ENCODE measurements at places on chromosomes 5 and 9.

GRCh38 chr9:114150608-114151007, 4.7 kb upstream of the COL27A1 start:
- DNase-seq = no peak

DNA sequence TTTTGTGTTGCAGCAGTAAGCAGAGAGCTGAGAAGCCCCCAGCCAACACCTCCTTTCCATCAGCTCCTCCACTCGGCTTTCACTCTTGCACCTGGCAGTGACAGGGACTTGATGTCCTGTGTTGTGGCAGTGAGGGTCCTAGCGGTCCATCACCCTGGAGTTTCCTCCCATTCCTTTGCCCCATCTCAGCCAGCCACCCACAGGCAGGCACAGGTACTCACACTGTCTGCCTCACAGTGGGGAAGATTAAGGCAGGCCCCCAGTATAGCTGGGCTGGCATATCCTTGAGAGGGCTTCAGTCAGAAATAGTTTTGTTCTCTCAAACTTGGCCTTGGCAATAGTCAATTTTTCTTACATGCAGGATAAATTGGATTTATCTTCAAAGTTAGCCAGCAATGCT, 362.7 kb downstream of the GADD45G start:
- DNase-seq = no peak

- DNase-seq = no peak
Measured at GRCh38 chr9:27351438-27351837, 54.5 kb upstream of the EQTN start.

DNA sequence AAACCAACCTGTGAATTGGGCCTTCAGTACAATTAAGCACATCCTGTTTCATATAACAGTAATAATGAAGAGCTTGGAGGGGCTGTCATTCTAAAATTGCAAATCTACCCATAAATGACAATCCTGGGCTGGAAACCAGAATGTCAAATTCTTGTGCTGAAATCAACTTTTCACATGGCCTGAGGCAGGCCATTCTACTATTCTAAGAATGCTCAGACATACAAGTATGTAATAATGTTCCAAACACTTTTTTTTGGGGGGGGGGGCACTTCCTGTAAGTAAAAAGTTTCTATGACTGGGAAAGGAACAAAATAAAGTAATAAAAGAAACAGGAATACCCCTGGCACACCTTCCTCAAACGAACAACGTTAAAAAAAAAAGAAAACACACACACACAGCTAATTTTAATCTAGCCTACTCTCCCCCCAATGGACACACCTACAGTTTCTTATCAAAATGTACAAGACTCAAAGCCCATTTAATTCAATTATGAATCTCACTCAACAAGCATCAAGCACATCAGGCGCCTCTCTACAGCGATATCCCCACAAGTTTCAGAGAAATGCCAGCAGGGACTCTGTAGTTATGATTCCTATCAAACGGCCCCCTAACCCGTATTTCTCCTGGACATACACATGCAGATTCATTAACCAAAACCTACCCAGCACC, 1.4 kb downstream of the ETF1 start:
- no peak for DNase-seq

- DNase-seq = no peak
Measured at GRCh38 chr5:178058321-178059012, 54.9 kb upstream of the N4BP3 start.

DNA sequence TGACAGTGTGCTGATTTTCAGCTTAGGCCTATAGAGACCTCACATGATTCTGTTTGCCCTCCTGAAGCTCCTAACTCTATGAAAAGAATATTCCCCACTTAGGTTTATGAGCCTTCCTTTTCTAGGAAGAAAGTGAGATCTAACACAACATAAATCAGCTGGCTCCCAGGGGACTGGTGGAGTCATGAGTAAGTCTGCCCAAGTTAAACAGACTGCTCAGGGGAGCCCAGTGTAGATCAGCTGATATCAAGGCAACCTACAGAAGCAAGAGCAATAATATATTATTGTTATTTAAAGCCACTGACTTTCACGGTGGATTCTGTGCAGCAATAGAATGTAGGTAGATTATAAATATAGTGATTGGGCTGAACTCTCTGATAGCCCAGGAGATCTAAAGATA, 1978.6 kb upstream of the CDH6 start:
- DNase-seq = no peak

DNA sequence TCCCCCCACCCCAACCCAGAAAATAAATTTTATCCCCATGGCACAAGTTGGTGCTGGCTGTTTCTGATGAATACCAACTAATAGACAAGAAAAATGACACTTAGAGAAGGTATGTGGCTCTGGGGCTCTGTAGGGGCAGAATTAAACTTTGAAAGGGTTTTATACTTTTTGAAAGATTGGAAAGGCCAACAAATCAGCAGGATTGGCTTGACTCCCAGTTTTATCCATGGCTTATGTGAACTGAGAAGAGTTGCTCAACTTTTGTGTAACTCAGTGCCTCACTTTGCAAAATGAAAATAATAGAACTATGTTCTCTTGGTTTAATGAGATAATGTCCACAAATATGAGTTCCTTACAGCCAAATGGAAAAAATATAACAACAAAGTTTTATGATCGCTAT, 288.9 kb upstream of the KIF2A start:
- no peak for DNase-seq

GRCh38 chr9:133715866-133716563, 22.1 kb downstream of the SARDH start:
- no peak for DNase-seq

DNA sequence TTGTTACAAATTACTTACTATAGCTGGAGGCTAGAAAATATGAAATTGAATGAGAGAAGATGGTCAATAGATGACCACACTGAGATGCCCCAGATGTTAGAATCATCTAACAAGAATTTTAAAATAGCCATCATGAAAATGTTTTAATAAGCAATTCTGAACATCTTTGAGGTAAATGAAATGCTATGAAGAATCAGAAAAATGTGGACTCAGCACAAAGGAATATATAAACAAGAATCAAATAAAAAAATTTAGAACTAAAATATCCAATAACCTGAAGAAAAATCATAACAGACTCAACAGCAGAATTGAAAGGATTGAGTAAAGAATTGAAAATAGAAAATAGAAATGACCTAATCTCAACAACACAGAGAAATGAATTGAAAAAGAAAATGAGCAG, 248.5 kb downstream of the PRDM9 start:
- no peak for DNase-seq

DNA sequence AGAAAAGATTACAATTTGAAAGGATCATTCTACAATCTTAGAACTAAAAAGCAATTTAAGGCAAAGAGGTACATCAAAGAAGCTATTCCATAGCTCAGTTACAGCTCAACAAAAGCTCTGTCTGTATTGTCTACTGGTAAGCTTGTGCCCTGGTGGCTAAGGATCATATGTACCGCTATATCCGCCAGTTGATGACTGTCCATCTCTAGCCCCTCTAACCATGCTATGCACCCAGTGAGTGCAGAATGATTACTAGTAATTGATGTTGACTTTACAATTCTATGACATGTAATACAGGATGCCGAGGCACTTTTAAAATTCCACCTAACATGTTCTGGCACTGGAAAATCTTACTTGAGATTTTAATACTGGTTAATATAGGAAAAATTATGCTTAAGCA, 13.1 kb downstream of the LOX start:
- DNase-seq = no peak

DNA sequence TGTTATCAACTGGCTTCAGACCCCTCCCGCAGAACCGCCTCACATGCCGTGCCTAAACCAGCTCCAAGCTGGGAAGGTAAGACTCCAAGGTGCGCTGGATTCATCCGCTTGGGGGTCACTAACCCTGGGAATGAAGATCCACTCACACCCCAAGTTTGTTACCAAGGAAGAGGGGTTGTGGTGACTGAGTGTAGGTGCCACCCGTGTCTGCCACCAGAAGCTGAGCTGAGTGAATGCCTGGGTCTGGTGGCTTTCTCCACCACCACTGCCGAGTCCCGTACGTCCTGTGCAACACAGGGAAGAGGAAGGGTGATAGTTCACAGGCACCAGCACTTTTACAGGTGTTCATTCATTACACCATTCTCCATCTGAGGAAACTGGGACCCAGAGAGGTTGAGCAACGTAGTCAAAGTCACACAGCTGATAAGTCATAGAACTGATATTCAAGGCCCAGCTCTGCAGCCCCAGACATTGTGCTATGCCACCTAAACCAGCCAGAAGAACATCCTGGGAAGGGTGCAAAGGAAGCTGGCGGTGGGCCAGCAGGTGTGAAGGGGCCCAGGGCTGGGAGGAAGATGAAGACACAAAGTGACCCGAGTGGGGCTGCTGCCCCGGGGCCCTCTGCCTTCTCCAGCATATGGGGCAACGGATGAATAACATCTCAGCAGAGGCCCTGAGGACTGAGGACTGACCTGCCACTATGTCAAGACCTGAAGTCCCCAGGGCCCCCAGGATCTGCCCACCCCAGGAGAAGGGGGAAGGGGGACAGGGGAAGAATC, 70.9 kb upstream of the PPP1R26 start:
- no peak for DNase-seq

GRCh38 chr5:132737982-132738681, 786 bp upstream of the KIF3A start:
- DNase-seq = no peak

GRCh38 chr5:107301999-107302398, 368.7 kb downstream of the EFNA5 start:
- DNase-seq = no peak

- DNase-seq = no peak
Measured at GRCh38 chr5:148206620-148207019, 3.8 kb downstream of the SPINK6 start.

DNA sequence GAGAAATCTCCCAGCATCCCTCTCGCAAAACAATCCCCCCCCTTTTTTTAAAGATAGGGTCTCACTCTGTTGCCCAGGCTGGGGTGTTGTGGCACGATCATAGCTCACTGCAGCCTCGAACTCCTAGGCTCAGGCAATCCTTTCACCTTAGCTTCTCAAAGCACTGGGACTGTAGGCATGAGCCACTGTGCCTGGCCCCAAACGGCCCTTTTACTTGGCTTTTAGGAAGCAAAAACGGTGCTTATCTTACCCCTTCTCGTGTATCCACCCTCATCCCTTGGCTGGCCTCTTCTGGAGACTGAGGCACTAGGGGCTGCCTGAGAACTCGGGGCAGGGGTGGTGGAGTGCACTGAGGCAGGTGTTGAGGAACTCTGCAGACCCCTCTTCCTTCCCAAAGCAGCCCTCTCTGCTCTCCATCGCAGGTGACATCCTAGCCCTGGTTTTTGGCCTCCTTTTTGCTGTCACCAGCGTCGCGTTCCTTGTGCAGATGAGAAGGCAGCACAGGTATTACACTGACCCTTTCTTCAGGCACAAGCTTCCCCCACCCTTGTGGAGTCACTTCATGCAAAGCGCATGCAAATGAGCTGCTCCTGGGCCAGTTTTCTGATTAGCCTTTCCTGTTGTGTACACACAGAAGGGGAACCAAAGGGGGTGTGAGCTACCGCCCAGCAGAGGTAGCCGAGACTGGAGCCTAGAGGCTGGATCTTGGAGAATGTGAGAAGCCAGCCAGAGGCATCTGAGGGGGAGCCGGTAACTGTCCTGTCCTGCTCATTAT, 6.8 kb downstream of the CA9 start:
- no peak for DNase-seq

- no peak for DNase-seq
Measured at GRCh38 chr9:32875748-32876147, 92.4 kb downstream of the TMEM215 start.

Measured in stimulated activated CD8-positive, alpha-beta memory T cell treated with anti-CD3 and anti-CD28 coated beads, Interleukin-7, amount 100 ng/mL, for 48 hours (primary cell).